ENCODE measurements at places on chromosomes 4 and X.

DNA sequence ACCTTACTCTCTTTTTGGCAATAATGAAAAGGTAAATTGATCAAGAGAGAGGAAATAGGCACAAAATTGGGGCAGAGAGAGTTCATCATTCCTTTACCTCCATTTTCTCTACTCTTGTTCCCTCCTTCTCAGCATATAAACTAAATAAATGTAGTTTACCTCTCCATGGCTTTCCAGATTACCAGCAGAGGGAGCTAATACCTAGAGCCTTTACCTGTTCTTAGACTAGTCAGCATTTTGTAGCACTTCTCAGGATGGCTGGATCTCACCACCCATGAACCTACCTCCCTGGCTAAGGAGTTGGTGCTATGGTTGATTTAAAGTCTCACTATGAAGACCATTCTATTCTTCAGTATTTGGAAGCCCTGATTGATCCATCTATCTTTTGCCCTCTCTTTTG, 15.7 kb downstream of the OFD1 start:
- no peak for DNase-seq

GRCh38 chrX:23394421-23394820, 59.8 kb downstream of the PTCHD1 start:
- no peak for DNase-seq

- no peak for DNase-seq
Measured at GRCh38 chrX:18702362-18703195, 4.9 kb upstream of the PPEF1 start.

DNA sequence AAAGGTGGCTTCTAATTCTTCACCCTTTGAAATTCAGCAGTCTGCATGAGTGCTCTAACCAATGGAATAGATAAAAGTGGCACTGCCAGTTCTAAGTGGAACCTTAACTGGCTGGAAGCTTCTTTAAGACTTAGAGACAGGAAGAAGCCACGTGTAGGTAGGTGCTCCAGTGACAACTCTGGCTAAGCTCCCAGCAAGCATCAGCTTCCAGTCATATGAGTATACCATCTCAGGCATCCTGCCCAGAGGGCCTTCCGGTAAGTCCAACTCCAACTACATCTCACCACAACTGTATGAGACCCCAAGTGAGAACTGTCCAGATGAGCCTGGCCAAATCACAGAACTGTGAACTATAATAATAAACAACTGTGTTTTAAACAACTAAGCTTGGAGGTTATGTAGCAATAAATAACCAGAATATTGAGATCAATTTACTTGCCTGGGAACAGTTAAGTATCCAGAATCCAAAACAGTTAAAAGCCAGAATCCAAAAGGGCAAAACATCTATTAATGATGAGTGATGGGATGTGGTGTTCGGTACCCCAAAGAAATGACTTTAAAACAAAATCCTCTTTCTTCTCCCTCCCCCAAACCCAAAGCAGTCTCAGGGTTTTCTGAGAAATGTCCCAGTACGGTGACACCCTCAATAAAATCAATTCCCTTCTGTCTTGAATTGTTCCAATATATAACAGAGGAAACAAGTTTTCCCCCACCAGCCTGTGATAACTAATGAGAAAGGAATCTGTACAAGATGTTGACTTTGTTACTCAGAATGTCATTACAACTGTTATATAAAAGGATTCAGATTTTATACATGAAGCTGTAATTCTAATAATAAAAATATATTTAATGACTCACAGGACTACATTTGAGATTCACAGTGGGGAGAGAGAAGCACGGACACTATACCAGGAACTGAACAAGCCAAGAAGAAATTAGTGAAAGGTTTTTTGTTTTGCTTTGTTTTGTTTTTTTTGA, 4.2 kb downstream of the TSPAN5 start:
- no peak for DNase-seq

- no peak for DNase-seq
Measured at GRCh38 chrX:20514358-20514757, 247.6 kb upstream of the RPS6KA3 start.

DNA sequence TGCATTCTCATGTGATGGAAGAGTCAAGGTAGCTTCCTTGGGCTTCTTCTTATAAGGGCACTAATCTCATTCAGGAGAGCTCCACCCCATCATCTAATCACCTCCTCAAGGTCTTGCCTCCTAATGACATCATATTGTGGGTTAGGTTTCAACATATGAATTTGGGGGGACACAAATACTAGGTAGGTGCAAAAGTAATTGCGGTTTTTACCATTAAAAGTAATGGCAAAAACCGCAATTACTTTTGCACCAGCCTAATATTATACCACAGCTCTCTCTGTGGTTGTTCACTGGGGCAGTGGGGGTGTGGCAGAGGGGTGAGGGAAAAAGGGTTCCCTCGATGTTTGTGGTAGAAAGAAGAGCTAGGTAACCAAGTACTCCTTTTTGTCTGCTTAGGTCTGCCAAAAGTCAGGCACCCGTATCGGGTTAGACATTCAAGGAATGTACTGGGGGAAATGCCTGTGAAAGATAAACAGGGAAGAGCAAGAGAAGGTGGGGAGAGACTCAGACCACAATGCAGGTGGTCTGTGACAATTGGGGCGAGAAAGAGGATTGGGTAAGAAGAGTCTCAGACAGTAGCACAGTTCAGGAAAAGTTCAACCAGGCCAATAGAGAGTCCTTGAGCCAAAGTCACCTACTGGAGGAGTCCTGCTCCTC, 78.9 kb upstream of the MTM1 start:
- no peak for DNase-seq

GRCh38 chrX:37692918-37693317, 7.3 kb downstream of the XK start:
- DNase-seq, result no peak

GRCh38 chr4:14023036-14023435, 395.5 kb upstream of the BOD1L1 start:
- DNase-seq, result no peak

GRCh38 chr4:38223306-38223705, 263.1 kb downstream of the PTTG2 start:
- DNase-seq, result no peak

GRCh38 chr4:40275065-40275730, 59.9 kb upstream of the CHRNA9 start:
- no peak for DNase-seq

DNA sequence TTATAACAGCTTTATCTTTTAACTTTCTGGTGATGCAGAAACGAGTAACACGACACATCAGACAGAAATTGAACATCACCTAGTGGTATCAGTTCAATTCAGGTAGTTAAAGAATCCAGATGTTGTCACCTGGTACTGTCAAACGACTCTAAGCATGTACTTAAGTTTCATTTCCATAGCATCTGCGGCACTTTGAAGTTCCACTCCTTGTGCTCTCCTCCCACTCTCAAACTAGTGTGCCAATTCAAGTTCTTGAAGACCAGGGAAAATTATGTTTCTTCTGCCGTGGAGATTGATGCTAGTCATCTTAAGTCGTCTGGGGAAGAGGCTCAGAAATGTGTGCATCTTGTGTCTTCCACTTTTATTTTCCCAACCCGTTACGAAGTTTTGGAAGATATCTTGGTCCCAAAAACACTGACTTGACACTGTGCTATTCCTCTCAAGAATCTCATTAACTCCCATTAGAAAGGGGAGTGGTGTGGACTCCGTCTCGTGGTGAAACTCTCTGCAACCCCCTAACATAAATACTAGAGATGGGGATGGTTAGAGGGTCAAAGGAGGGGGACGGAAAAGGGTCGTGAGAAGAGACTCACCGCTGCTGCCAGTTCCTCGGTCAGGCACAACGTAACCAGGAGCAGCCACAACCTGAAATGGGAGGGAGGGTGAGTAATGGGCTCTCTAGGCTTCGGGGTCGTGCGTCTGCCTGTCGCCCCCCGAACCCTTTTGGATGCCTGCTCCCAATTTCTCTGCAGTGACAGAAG, 693 bp downstream of the COL4A6 start:
- no peak for DNase-seq

DNA sequence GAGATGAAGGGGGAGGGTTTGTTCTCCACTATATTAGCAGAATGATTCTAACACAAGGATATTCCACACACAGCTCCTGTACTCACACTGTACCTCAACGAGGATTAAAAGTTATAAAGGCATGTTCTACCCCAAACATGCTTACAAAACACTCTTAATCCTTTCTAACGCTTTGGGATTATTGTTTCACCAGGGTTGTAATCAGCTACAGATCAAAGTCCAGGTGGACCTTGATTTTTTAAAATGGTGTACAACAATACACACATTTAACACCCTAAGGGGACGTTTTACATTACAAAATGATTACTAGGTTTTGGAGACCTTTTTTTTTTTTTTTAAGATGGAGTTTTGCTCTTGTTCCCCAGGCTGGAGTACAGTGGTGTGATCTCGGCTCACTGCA, 50.3 kb upstream of the MAP3K15 start:
- no peak for DNase-seq

DNA sequence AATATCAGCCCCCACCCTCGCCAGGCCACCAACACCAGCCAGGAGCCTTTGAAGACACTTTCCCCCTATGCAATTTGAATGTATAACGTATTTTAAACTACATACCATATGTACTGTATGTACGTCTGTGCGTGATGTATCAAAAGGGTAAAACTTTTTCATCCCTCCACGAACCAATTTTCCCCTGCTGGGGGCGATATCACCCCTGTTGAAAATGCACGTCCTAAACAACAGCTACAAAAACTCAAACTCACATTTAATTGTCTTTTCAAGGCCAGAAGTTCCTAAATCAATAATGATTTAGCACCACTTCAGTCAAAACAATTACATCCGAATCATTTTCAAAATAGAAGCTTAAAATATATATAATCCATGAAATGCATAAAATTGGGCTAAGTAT, 1.4 kb downstream of the VEGFD start:
- DNase-seq, result no peak

DNA sequence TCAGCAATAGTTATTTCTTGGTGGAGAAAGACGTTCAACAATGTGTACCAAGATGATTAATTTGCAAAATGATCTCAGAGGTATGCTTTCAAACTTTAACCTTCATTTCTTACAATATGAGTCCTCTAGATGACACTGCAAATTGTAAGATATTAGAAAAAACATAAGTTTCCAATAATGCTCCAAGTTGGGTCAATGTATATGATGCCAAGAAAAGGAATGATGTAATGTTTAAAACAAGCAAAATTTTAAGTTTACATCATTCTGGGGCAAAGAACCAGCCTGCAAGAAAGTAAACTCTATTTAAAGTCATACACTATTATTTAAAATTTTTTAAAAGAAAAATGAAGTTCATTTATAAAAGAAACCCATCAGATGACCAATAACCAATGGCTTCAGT, 56.1 kb downstream of the PRSS12 start:
- no peak for DNase-seq

GRCh38 chr4:101851672-101852071, 61.1 kb downstream of the BANK1 start:
- no peak for DNase-seq

GRCh38 chr4:98639523-98639922, 18.9 kb downstream of the TSPAN5 start:
- no peak for DNase-seq

DNA sequence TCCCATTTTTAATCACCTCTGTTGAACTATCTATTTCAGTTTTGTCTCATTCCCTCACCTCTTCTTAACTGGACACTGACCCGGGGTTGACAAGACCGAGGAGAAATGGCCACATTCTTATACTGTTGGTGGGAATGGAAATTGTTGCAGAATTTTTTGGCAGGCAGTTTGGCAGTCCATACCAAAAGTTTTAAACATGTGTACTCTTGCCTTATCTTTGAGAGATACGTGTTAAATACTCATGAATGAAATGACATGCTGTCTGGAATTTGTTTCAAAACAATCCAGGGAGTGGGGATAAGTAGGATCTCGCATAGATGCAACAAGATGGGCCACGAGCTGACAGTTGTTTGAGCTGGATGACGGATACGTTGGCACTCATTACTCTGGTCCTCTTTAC, 12.1 kb downstream of the FGFBP1 start:
- no peak for DNase-seq

- no peak for DNase-seq
Measured at GRCh38 chr4:75180790-75181776, 248.2 kb downstream of the PARM1 start.

GRCh38 chr4:26854701-26855100, 5.9 kb upstream of the STIM2 start:
- no peak for DNase-seq

DNA sequence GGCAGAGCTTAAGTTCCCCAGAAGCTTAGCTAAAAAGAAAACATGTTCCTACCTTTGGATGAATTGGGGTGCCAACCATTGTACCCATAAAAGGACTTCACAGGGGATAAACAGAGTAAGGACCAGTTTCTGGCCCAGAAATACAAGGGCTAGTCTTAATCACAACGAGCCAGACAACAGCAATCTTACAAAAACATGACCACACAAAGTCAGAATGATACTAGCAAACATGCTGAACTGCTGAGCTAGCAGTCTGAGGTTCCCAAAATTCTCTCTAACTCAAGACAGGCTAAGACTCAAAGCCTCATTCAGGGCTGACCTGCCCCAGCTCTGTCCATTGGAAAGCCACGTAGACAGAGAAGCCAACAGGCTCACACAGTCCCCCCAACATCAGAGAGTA, 40.3 kb downstream of the ATP11C start:
- no peak for DNase-seq

GRCh38 chr4:165079476-165079875, 25.8 kb downstream of the TRIM75 start:
- DNase-seq, result no peak

GRCh38 chr4:129167640-129168260, 71.8 kb downstream of the C4orf33 start:
- no peak for DNase-seq

- no peak for DNase-seq
Measured at GRCh38 chrX:107755721-107756120, 19.9 kb downstream of the TSC22D3 start.

DNA sequence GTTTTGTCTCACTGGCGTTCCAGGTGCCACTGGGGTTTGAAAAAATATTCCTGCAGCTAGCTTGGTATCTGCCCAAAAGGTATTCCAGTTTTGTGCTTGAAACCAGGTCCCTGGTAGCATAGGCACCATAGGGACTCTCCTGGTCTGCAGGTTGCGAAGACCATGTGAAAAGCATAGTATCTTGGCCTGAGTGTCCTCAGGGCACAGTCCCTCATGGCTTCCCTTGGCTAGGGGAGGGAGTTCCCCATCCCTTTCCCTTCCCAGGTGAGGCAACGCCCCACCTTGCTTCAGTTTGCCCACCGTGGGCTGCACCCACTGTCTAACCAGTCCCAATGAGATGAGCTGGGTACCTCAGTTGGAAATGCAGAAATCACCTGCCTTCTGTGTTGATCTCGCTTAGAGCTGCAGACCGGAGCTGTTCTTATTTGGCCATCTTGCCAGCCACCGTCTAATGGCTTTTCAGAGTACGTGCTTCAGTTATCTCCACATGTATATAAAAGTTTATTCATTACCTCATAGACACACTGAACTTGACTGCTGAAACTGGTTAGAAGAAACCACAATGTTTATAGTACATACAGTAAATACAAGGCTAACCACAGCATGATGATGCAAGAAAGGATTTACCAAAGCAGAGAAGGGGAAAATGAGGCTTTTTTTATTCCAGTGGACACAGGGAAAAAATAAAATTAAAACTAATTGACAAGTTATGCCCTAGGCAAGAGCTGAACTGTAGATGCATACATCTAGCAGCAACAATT, 10.6 kb downstream of the PBDC1 start:
- DNase-seq, result no peak
